ENCODE measurements at places on chromosomes 3 and 15.

DNA sequence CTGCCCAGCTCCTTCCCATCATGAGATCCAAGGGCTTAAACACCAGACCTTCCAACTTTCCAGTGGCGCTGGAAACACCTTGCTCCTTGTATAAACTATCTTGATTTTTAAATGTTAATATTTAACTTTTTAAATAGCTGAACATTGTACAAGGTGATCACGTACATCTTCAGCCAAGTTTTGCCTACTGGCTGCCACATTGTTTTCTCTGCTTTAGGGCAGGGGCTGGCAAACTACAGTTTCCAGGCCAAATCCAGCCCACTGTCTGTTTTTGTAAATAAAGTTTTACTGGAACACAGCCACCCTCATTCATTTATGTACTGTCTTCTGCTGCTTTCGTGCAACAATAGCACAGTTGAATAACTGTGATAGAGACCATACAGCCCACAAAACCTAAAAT lies 27.6 kb upstream of the FOXP1 start:
- no peak for DNase-seq

DNA sequence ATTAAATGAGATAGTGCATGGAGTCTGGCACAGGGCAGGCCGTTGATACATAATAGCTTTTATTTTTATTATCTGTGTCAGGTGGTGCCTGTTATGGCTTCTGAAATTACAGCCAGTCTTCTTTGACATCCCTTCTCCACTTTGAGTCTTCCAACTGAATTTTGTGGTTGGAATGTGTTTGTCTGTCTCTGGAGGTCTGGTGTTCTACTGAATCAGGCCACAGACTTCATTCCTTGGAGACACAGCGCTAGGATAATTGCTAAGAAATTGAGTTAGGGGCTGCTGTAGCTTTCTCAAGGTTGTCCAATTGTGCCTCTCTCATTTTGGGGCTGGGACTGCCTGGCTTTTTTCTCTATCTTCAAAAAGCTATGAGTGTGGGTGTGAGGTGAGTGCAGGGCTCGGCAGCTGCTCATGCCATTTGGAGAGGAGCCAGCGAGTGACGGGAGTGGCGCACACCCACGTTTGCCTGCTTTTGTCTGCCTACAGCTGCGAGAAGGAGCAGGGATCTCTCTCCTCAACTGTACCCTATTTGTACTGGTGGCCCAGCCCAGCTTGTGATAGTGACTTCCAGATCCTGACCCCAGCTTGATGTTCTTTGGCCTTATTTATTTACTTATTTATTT lies 49.8 kb upstream of the SYN2 start:
- no peak for DNase-seq

DNA sequence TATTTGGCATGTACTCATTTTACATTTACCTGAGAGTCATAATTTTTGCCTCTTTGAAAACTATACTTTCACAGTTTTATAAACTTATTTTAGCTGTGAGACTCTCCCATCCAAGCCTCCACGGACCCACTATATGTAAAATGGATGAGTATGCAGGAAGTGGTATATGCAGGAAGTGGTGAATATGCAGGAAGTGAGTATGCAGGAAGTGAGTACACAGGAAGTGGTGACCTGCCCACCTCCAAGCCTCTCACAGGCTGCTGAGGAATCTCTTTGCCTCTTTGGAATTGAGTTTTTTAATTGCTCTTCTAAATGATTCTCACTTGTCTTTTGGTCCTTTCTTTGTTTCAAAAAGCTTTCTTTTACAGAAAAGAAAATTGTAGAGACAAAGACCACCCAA lies 85.2 kb downstream of the KBTBD8 start:
- DNase-seq: peak; percentile 62

DNA sequence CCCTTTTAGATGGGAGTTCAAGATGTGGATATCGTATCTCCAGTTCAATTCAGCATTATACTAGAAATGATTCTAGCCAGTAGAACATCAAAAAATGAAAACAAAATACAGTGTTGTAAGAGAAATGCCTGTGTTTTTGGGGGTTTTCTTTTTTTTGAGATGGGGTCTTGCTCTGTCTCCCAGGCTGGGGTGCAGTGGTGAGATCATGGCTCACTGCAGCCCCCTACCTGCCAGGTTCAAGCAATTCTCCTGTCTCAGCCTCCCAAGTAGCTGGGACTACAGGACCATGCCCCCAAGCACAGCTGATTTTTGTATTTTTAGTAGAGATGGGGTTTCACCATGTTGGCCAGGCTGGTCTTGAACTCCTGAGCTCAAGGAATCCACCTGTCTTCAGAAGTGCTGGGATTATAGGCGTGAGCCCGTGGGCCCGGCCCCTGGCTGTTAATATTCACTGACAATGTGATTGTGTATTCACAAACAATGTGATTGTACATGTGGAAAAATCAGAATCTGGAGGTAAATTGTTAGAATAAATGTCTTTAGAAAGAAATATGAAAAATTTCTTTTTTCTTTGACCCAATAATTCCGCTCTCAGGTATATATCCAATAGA lies 59.0 kb downstream of the ARIH1 start:
- peak; percentile 42 for DNase-seq

DNA sequence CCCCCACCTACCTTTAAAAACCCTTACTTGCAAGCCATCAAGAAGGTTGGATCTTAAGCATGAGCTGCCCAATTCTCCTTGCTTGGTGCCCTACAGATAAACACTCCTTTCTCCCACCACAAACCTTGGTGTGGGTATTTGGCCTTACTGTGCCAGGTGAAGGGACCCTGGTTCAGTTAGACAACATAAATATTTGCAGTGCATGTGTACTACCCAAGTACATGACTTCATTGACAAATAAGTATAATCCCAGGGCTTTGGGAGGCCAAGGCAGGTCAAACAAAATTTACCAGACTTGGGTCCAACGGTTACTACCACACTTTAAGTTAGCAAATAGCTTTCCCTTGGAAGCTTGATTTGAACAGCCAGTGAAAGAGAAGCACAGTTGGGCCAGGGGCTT lies 9.3 kb upstream of the CNOT10 start:
- DNase-seq: no peak

DNA sequence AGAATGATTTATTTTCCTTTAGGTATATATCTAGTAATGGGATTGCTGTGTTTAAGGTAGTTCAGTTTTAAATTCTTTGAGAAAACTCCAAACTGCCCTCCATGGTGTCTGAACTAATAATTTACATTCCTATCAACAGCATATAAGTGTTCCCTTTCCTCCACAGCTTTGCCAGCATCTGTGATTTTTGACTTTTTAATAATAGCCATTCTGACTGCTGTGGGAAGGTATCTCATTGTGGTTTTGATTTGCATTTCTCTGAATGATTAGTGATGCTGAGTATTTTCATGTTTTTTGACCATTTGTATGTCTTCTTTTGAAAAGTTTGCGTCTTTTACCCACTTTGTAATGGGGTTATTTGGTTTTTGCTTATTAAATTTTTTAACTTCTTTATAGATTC lies 571.6 kb upstream of the CCDC54 start:
- no peak for DNase-seq

- no peak for DNase-seq
Observed at GRCh38 chr3:123432832-123433523, 15.9 kb downstream of the ADCY5 start.

DNA sequence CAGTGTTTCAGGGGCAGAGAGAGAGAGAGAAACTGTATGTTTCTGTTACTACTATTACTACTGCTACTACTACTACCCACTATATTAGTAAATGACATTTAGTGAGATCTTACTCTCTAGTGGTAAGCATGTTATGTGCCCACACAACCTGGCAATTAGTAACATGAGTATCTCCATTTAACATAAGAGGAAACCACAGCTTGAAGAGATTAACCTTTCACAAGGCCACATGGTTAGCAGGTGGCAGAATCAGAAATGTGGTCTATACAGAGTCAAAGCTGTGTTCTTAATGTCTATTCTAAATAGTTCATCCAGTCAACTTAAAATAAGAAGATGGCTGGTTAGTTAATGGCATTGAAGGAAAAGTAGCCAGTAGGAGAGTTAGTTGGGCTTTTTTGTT lies 961.6 kb downstream of the MCTP2 start:
- DNase-seq: no peak

DNA sequence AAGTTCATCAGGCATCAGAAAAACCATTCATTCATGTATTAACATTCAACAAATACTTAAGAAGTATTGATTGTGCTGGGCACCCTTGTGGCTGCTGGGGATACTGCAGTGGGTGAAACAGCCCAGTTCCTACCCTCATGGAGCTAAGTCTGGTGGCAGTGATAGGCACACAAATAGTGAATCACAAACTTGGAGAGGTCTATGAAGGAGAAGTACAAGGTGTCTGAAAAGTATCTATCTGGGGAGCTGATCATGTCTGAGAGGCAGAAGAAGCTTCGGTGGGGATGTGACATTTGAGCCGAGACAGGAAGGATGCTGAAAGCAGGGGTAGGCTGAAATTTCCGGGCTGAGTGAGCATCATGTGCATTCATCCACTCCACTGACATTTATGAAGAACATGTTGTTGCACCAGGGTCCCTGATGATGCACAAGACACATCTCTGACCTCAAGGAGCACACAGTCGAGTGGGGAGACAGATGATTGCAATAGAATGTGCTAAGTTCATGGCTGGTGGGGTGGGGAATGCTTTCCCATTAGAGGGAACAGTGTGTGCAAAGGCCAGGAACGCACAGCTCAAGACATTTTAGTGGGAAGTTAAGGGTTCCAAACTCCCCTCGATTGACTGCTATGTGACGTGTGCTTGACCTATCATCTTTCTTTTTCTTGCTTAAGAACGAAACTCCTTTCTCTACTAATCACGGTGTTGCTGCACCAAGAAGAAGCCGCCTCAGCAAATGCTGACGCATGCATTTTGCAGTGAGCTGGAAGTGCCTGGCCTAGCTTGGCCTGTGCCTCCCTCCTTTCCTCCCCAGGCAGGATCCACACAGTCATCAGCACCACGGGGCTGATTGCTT lies 309.1 kb upstream of the ICE2 start:
- peak; percentile 55 for DNase-seq

GRCh38 chr15:90264671-90265070 lies 801 bp upstream of the NGRN start:
- DNase-seq: peak; percentile 45

GRCh38 chr3:64222501-64223111 lies 2.7 kb downstream of the PRICKLE2 start:
- no peak for DNase-seq

All from CD4-positive, alpha-beta T cell treated with Interferon alpha-2 for 1 hour (primary cell).